ENCODE measurements at places on chromosomes 4 and X. TPM values are rescaled to one million over a fixed set of nuclear protein-coding genes. Genes with fewer than 3 reads are reported as not detected.

Gene LONRF3
- total RNA-seq: 0.29 TPM

Gene TMPRSS11D
- total RNA-seq: not detected

Gene UGT2B7
- not detected for total RNA-seq

Gene STPG2
- total RNA-seq: not detected

Gene AFF2
- total RNA-seq: not detected

Gene SLITRK4
- total RNA-seq: not detected

Gene NXF2B
- not detected for total RNA-seq

Gene ARL9
- 0.71 TPM for total RNA-seq

Gene CSAG3
- total RNA-seq: not detected

Gene GPAT3
- total RNA-seq: 5.7 TPM

Gene SLC25A43
- total RNA-seq: 19.3 TPM

Gene UGT2B10
- total RNA-seq: not detected

Gene SSX4
- total RNA-seq: not detected

Gene PABPC1L2A
- total RNA-seq: not detected

Gene ZNF185
- total RNA-seq: 2.5 TPM

Gene GNRHR
- not detected for total RNA-seq

Gene GPM6B
- total RNA-seq: 0.35 TPM

Gene SMR3A
- not detected for total RNA-seq

Gene TMEM154
- total RNA-seq: 22.2 TPM

Gene DRP2
- 2.3 TPM for total RNA-seq

Gene OPHN1
- 3.5 TPM for total RNA-seq

Gene UPF3B
- total RNA-seq: 0.86 TPM

Gene CT45A3
- total RNA-seq: not detected

Gene DUX4
- total RNA-seq: not detected

Gene ITGB1BP2
- 1.2 TPM for total RNA-seq

Gene ZNF275
- total RNA-seq: 4.9 TPM

Gene FGA
- total RNA-seq: not detected

Gene NIPAL1
- total RNA-seq: 1.4 TPM

Gene SOD3
- total RNA-seq: 1.4 TPM

Gene BMX
- not detected for total RNA-seq

Gene PPP2R2C
- not detected for total RNA-seq

Gene SMIM20
- 37.5 TPM for total RNA-seq

Gene FAM120C
- 10.1 TPM for total RNA-seq

Gene SPANXN3
- total RNA-seq: not detected

Gene SH3D19
- 59.5 TPM for total RNA-seq

Gene TEC
- 1.4 TPM for total RNA-seq

Gene ADH1B
- 0.29 TPM for total RNA-seq

Gene HS3ST1
- not detected for total RNA-seq

Gene CLDN34
- not detected for total RNA-seq

Gene PCDH19
- total RNA-seq: under 0.01 TPM

Gene ZDHHC9
- total RNA-seq: 23.9 TPM

Gene CDKL2
- 0.86 TPM for total RNA-seq

Gene SLC10A4
- not detected for total RNA-seq

Gene CT47A7
- total RNA-seq: not detected

Gene BBS12
- total RNA-seq: 5.8 TPM

Gene PASD1
- not detected for total RNA-seq

Gene RASGEF1B
- not detected for total RNA-seq

Gene TREX2
- not detected for total RNA-seq

Gene CPE
- total RNA-seq: 1.2 TPM

Gene TRIM61
- 1.4 TPM for total RNA-seq

Gene FAM9B
- total RNA-seq: not detected

Gene NHS
- total RNA-seq: 0.58 TPM

Gene NEIL3
- 8.2 TPM for total RNA-seq
